ENCODE measurements at places on chromosomes 11 and 22.
A peak's percentile ranks its signal among the peaks of the same experiment; 100 is the strongest.

DNA sequence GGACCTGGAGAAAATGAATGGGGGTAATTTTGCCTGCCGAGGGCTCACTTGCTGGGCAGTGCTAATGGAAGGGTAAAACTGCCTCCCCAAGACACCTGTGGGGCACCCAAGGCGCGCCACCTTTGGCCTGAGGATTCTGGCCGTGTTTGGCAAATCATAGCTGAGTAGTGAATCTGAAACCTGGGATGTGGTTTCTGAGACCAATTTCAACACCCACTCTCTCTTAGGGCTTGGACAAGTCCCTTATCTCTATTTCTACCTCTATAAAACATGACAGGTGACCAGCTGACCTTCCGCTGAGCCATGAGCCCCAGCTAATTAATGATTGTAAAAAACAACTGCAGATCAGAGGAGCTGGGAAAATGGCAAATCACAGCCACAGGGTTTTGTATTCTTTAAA lies 1.5 kb upstream of the PACSIN3 start:
- no peak for DNase-seq

DNA sequence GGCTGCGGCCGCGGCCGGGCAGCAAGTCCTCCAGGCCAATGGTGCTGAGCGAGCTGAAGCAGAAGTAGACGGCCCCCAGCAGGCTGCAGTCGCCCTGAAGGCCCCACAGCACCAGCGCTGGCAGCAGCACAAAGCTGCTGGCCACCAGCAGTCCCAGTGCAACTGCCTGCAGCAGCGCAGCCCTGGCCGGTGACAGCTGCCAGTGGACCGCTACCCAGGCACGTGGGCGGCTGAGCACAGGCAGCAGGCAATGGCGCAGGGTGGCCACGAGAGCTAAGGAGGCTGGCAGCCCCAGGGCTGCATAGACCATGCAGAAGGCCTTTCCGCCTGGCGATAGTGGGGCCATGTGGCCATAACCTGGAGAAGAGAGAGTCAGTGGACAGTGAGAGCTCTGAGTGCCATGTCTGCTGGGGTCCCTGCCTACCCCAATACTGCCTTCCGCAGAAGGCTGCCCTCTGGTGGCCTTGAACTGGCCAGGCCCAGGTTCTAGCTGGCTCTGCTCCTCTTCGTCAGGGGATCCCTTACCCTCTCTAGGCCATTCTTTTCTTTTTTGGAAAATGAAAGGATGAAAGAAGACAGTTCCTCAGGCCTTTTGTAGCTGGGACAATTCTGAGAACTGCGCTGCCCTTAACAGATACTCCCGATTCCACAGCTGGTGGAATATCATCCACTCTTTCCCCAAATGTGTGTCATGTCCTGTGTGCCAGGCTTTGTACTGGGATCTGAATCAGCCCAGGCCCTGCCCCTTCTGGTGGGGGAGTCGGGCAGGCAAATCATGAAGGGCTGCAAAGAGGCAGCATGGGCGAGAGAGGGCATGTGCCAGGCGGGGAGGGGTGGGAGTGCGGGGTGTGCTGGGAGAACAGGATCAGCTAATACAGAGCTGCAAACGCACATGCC lies 1.8 kb downstream of the KCNK7 start:
- peak; percentile 39 for DNase-seq

- DNase-seq: no peak
Observed at GRCh38 chr11:130076778-130077481, 7.2 kb downstream of the APLP2 start.

GRCh38 chr11:46296528-46297448 lies 19.3 kb downstream of the CREB3L1 start:
- peak; percentile 92 for DNase-seq

- DNase-seq: no peak
Observed at GRCh38 chr22:39204216-39204615, 40.6 kb downstream of the PDGFB start.

Measured in cardiac fibroblast (primary cell).